ENCODE measurements at places on chromosomes 4 and X.
A peak's percentile ranks its signal among the peaks of the same experiment; 100 is the strongest.

- DNase-seq, result no peak
These were observed 9.7 kb upstream of the MAGEA4 start for GRCh38 chrX:151902813-151903591.

DNA sequence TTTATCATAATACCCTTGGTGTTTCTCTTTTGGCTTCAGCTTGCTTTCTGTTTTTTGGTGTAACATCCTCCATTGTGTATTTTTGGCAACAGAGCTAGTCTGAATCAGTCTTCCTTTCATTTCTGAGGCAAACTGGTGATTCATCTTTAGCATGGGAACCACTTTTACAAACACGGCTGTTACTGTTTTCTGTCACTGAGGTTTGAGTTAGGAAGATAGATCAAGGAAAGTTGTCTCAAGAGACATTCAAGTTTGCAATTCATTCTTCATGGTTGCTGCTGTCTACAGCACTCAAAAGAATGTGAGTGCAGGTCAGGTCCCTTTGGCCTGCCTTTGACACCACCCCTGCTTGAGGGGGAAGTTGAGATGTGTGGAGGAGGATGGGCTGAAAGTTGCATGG lies 36.3 kb downstream of the IL21 start:
- DNase-seq, result no peak

DNA sequence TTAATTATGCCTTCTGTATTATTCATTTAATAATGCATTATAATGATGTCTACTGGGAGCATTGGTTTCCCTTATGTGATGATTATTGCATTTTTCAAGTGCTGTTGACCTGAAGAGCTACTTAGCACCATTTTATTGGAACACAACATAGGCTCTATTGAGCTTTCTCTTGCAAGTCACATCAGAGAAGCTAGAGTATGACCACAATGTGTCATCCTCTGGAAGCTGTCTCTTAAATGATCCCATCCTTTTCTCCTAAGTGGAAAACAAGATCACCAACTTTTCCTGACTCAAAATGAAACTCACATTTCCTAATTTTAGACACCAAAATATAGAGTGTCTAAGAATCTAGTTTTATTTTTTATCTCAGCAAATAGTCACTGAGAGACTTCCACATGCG lies 1451.9 kb downstream of the PCDH7 start:
- no peak for DNase-seq

DNA sequence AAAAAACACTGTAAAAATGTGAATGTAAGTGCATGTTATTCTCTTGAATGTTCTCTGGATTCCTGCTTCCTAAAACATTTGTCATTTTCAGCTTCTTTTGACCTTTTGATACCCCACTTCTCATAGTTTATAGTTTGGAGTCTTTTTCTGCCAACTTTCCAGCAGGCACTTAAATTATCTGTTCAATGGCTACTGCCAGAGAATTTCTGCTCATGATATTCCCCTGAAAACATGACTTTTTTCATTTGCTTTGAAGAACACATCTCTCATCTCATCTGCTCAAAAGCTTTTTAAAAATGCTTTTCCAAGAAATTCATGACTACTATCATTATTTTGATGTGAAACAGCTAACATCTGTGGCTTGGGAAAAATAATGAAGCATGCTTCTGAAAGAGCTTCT lies 269.7 kb upstream of the PCDH7 start:
- peak; percentile 8 for DNase-seq

DNA sequence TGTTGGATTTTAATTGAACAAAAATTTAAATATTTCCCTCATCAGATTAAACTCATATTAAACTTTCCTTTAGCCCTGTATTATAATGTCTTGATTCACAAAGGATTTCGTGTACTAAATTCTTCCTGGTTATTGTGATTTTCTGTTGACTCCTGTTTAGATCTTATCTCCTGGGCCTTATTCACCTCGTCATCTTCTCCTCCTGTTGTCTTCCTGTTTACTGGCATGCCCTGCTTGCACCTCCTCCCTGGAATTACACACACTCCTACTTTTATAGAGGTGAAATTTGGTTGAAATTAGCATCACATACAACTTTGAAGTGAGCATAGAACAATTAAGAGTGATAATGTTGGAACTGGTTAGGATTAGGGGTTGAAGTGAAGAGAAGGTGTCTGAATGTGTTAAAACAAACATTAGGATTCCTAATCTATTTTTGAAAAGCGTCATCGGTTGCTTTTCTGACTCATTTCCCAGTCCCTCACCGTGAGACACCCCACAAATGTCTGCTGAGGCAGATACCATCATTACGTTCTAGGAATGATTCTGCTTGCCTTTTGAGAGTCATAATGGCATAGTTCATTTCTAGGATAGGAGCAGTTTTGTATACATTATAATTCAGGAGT lies 32.5 kb downstream of the TLL1 start:
- no peak for DNase-seq

DNA sequence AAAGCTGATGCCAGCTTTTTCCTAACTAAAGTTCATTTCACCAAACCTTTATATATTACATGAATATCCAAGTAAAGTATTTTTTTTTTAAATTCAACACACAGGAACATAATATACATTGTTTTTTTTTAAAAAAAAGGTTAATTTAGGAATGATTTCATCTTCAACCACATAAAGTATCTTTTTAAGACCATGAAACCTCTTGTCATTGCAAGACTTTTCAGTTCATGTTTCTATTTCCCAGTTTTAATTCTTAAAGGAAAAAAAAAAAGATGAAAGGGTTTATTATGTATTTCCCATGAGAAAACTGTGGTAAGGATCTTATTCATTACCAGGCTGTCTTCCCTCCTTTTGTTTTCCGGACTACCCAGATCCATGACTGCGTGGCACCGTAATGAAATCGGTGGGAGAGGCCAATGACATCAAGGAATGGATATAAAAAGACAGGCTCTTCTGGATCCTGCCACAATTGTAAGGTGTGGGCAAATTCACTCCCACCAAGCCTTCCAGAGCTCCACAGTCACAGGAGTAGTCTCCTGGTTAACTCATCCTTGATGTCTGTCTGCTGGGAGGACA lies 84.7 kb upstream of the CBR4 start:
- no peak for DNase-seq

- no peak for DNase-seq
These were observed 11.4 kb downstream of the PDLIM3 start for GRCh38 chr4:185523862-185524261.

- no peak for DNase-seq
These were observed 135.2 kb downstream of the PCDH19 start for GRCh38 chrX:100274916-100275315.

All from renal cortex interstitium (tissue), 15 donors.